Neural crest cell (in vitro differentiated cells): ENCODE measurements at places on chromosomes 12 and 14.

- H3K4me1 ChIP-seq = no peaks in the 10 kb centered on the region
- no peaks in the 10 kb centered on the region for H3K27me3 ChIP-seq
- H3K36me3 ChIP-seq = peaks cover 8% of the 10 kb centered on the region
- H3K4me3 ChIP-seq = no peak overlapping the region
- DNase-seq = no peak
- H3K27ac ChIP-seq = no peak overlapping the region
Measured at GRCh38 chr12:92495108-92495507, 207.7 kb upstream of the PLEKHG7 start.

DNA sequence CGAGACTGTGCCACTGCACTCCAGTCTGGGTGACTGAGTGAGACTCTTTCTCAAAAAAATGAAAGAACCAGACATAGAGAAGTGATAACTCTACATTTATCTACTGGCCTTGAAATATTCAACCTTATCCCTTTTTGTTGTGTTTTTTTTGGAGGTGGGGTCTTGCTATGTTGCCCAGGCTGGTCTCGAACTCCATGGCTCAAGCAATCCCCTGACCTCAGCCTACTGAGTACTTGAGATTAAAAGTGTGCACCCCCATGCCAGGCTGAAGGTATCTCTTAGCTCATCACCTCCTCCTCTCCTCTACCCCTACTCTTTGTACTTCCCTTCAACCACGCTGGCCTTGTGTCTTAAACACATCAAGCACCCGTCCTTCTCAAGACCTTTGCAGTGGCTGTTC, 3.8 kb downstream of the DRAM1 start:
- peaks cover 12% of the 10 kb centered on the region for H3K27me3 ChIP-seq
- H3K27ac ChIP-seq = no peak overlapping the region
- H3K4me3 ChIP-seq = no peak overlapping the region
- no peaks in the 10 kb centered on the region for H3K36me3 ChIP-seq

GRCh38 chr12:115354007-115354890, 670.3 kb upstream of the TBX3 start:
- peaks cover 9% of the 10 kb centered on the region for H3K4me1 ChIP-seq
- no peak overlapping the region for H3K4me3 ChIP-seq
- H3K36me3 ChIP-seq = no peaks in the 10 kb centered on the region
- peaks cover 6% of the 10 kb centered on the region for H3K27me3 ChIP-seq
- DNase-seq = no peak
- no peak overlapping the region for H3K27ac ChIP-seq

DNA sequence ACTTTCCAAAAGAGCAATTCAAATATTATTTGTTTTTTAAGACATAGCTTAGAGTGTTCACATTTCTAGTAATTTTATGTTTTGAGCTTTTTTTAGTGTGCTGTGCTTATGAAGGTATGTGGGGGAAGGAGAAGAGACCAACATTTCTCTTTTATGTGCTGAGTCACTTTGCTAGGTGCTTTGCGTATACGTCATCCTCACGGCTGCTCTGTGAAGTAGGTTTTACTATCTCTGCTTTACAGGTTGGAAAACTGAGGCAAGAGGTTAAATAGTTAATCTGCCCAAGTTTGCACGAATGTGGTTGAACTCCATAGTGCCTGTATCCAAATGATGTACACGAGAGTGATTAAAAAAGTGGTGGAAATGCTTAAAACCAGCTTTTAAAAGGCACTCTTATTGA, 75.9 kb downstream of the AEBP2 start:
- no peaks in the 10 kb centered on the region for H3K27me3 ChIP-seq
- no peak for DNase-seq
- no peaks in the 10 kb centered on the region for H3K4me1 ChIP-seq
- H3K27ac ChIP-seq = no peak overlapping the region

GRCh38 chr12:117684471-117684870, 284.3 kb downstream of the KSR2 start:
- no peaks in the 10 kb centered on the region for H3K36me3 ChIP-seq
- no peak overlapping the region for H3K4me3 ChIP-seq
- H3K4me1 ChIP-seq = peaks cover 4% of the 10 kb centered on the region
- no peak for DNase-seq
- H3K27me3 ChIP-seq = peaks cover 17% of the 10 kb centered on the region
- no peak overlapping the region for H3K27ac ChIP-seq

GRCh38 chr12:82314406-82314892, 43.7 kb downstream of the CCDC59 start:
- peaks cover 2% of the 10 kb centered on the region for H3K36me3 ChIP-seq
- peak; percentile 2 for DNase-seq
- H3K4me1 ChIP-seq = peaks cover 5% of the 10 kb centered on the region
- no peak overlapping the region for H3K4me3 ChIP-seq
- H3K27ac ChIP-seq = no peak overlapping the region

GRCh38 chr12:26810330-26810729, 22.7 kb downstream of the ITPR2 start:
- H3K4me1 ChIP-seq = peaks cover 15% of the 10 kb centered on the region
- no peak for DNase-seq
- H3K4me3 ChIP-seq = no peak overlapping the region
- peak overlapping the region; percentile 71 for H3K27ac ChIP-seq
- no peaks in the 10 kb centered on the region for H3K36me3 ChIP-seq

- H3K27me3 ChIP-seq = no peaks in the 10 kb centered on the region
- peaks cover 12% of the 10 kb centered on the region for H3K4me1 ChIP-seq
- H3K4me3 ChIP-seq = no peak overlapping the region
- H3K36me3 ChIP-seq = no peaks in the 10 kb centered on the region
- no peak for DNase-seq
- H3K27ac ChIP-seq = no peak overlapping the region
Measured at GRCh38 chr12:14836336-14837210, 6.8 kb downstream of the ART4 start.
